ENCODE measurements at places on chromosomes 4 and X.
A peak's percentile ranks its signal among the peaks of the same experiment; 100 is the strongest.

GRCh38 chrX:133922390-133922771 is 63.0 kb downstream of the GPC3 start:
- no peak for DNase-seq

GRCh38 chrX:6163721-6164120 is 64.9 kb downstream of the NLGN4X start:
- no peak for DNase-seq

DNA sequence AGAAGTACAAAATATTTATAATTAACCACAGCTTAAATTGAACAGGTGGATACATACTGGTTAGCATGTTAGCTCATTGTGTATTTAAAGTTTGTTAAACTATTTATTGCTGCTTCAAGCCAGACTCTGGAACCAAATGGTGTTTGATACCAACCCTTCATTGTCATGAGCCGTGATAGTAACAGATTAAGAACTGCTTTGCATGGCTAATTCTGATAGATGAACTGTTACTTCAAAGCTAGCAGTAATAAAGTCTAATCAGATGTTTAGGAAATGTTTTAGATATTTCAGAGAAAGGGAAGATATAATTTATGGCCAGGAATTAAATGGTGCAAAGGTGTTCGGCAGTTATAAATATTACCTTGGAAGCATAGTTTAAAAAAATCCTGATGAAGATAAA is 676.1 kb upstream of the ATOH1 start:
- DNase-seq, result no peak

- DNase-seq, result no peak
Measured at GRCh38 chrX:30085571-30085970, 129.8 kb upstream of the MAGEB2 start.

GRCh38 chr4:181308476-181309312 is 934.5 kb upstream of the TENM3 start:
- DNase-seq, result no peak

DNA sequence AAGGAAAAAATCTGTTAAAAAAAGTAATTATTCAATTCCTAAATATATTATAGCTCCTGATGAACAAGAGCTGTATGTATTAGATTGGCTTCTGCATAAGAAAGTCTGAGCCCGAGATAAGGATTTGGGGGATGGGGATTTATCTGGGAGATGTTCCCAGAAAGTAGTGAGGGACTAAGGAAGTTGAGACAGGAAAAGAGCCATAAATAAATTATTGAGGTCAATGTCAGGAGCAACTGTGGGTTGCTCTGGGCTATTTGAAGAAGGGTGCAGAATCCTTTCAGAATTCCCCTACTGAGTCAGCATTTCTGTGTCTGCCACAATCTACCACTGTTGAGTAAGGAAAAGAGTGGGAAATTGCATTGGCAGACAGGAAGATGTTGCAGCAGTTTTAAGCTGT is 3.1 kb upstream of the TDO2 start:
- peak; percentile 38 for DNase-seq

DNA sequence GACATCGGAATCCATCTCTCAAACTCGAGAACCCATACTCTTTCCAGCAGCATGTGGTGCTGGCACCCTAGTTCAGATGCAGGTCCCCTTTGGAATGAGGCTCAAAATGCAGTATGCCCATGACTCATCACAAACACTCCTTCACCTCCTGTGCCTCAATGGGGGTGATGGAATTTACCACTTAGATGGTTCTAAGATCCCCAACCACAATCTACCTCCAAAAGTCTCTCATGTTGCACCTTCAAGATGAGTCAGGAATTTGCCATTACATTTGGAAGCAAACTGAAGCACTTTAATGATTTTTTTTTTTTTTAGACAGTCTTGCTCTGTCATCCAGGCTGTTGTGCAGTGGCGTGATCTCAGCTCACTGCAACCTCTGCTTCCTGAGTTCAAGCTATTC is 8.5 kb upstream of the MID1 start:
- DNase-seq, result no peak

DNA sequence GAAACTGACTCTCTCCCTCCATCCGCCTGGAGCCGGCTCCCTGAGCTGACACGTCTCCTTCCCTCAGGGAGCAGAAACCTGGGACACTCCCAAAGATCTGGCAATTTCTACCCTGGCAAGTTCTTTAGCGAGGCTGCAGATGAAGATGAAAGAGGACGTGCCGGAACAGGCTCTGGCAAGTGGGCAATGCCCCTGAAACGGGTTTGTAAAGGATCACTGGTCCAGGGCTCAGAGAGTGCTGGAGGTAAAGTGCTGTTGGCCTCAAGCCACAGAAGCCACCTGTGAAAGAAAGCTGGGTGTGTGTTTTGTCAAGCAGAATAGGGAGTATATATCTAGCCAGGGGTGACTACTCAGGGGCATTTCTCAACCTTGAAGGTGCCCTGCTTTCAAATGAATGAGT is 131.4 kb upstream of the ATP6AP2 start:
- DNase-seq, result no peak

DNA sequence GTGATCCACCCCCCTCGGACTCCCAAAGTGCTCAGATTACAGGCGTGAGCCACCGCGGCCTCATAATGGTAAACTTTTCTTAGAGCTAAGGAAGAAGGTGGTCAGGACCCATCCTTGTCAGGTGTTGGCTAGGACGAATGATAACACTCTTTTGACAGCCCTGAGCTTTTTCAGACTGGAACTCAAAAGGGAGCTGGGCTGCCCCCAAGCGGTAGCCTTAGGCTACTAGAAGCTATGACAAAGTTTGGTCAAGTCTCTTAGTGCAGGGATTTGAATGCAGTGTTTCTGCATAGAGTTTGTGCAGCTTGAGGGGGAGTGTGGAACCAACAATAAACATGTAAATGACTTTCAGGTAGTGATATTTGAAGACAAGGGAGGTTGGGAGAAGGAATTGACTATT is 11.8 kb upstream of the HSD17B10 start:
- no peak for DNase-seq

- no peak for DNase-seq
Measured at GRCh38 chrX:13894888-13895565, 78.1 kb upstream of the GPM6B start.

DNA sequence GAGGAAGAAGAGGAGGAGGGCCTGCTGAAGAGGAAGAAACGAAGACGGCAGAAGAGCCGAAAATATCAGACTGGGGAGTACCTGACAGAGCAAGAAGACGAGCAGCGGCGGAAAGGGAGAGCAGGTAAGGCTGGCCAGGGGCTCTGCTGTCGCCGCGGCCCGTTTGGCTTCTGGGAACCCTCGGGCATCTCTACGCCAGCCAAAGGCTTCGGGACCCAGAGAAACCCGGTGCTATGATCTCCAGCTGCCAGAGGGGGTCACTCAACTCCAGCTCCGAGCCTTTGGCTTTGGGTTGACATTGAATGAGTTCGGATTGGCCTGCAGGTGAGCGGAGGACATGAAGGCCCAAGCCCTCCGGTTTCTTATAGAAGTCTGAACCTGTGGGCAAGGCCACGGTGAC is 42.8 kb downstream of the BCORL1 start:
- DNase-seq, result no peak

DNA sequence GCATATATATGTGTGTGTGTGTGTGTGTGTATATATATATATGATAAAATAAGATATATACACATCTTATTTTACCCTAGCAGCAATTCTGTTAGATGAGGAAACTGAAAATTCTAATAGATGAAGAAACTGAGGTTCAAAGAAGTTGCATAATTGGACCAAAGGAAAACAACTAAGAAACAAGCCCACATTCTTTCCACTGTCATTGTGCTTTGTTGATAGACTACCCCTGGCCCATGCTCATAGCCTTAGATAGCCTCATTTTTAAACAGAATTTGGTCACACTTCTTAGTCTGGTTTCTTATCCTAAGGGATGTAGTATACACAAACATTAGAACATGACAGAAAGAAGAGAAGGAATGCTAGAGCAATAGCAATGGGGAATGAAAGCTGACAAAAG is 138.8 kb downstream of the NDST3 start:
- DNase-seq, result no peak

DNA sequence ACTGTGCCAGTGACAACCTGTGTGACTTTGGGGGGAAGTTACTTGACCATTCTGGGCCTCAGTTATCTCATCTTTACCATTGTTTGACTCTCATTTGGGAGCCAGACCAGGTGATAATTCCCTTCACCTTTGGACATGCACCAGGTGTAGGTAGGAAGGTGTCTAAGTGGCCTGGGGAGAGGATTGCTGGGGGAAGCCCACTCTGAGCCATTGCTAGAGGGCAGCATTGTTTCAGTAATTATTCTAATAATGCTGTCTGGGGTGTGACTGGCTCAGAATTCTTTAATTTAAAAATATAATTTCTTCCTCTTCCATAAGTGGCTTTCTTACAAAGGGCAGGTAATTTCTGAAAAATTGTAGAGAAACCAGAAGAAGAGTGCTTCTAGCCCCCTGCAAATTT is 104.3 kb downstream of the RTL9 start:
- DNase-seq, result no peak

- no peak for DNase-seq
Measured at GRCh38 chr4:8439168-8439567, 1.4 kb downstream of the ACOX3 start.

DNA sequence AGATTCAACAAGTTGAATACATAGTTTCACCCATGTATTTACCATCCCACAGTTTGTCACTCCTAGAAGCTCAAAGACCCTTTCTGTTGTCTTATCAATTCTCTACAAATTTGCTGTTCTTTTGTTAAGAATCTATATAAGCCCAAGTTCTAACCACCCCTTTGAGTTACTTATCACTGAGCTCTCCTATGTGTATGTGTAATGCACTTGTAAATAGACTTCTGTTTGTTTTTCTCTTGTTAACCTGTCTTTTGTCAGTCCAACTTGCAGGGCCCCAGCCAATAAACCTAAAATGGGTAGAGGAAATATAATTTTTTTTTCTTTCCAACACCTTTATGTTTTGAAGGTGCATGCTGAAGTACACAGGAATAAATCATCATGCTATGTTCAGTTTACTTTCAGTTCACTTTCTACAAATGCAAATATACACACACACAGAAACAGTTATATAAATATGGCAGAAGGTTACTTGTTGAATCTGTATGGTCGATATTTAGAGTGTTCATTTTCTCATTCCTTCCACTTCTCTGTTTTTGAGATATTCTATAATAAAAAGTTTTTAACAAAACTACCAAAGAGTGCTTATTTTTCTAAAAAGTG is 22.3 kb upstream of the CLOCK start:
- DNase-seq, result no peak

DNA sequence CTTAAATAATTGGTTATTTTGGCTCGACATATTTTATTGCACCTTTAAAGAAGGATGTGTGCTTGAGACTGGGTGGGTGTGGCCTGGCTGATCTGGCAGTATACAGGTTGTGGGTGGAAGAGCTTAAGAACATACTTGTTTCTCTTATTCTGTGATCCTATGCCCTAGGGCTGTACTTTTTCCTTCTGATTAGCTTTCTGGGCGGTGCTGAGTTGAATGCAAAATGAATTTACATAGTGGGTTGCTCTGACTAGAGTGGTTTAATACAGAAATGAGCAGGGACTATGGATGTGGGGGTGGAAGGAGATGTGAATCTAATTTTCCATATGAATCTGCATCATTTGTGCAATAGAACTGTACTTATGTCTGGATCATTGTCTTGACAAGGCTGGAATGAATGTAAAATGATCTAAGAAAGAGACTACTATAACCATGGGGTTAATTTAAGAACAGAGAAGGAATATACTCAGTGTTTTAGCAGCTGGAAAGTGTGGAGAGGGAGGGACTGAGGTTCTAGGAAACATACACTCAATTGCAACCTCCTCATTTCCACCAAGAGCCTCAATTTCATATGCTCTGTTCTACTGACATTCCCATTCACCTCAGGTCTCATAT is 73.7 kb downstream of the RLIM start:
- no peak for DNase-seq

DNA sequence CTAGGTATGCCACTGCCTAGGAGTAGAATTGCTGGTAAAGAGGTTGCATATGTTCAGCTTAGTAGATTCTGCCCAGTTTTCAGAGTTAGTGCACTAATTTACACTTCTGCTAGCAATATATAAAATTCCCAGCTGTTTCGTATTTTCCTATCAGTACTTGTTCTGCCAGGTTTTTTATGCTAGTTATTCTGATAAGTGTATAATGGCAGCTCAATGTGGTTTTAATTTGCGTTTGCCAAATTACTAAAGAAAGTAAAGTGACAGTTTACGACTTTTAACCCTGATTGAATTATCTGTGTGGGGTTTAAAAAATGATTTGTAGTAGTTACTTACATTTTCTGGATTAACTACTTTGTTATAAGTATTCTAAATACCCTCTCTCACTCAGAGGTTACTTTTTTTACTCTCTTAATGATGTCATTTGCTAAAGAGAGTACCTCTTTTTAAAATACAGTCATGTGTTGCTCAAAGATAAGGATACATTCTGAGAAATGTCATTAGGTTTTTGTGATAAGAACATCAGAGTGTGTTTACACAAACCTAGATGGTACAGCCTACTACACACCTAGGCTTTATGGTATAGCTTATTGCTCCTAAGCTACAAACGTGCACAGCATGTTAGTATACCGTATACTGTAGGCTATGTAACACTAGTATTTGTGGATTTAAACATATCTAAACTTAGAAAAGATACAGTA is 363.2 kb downstream of the IL15 start:
- DNase-seq, result no peak

DNA sequence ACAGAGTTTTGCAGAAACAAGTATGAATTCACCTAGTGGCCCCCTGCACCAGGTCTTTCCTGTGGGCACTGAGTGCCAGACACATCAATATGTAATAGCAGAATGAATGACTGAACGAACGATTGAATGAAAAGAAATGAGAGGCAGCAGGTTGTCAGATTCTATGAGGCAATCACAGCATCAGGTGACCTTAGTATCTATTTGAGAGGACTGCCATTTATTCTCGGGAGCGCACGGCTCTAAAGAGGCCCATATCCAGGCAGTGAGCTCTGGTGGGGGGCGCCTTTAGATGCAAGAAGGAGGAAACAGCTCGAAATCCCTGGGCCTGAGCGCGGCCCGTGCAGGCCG is 528 bp upstream of the SLC25A4 start:
- no peak for DNase-seq

GRCh38 chr4:105059337-105059736 is 87.3 kb upstream of the TET2 start:
- no peak for DNase-seq

DNA sequence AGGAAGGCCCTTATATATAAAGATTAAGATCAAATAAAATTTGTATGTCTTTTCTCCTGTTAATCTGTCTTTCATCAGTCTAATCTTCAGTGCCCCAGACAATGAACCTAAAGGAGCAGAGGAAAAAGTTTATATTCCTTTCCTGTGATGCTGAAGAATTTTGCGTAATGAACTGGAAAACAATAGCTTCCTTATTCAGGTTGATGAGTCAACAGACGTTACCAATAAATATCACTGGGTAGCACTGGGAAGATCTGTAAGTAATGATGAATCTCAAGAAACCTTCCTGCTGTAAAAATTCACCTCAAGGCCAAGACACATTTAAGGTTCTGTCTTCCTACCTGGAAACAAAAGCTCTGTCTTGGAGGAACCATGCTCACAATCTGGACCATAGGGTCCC is 25.5 kb downstream of the CDKN2AIP start:
- DNase-seq, result no peak

- peak; percentile 57 for DNase-seq
Measured at GRCh38 chr4:6372649-6373525, 99.5 kb downstream of the PPP2R2C start.
